ENCODE measurements at places on chromosomes 3 and 15.

DNA sequence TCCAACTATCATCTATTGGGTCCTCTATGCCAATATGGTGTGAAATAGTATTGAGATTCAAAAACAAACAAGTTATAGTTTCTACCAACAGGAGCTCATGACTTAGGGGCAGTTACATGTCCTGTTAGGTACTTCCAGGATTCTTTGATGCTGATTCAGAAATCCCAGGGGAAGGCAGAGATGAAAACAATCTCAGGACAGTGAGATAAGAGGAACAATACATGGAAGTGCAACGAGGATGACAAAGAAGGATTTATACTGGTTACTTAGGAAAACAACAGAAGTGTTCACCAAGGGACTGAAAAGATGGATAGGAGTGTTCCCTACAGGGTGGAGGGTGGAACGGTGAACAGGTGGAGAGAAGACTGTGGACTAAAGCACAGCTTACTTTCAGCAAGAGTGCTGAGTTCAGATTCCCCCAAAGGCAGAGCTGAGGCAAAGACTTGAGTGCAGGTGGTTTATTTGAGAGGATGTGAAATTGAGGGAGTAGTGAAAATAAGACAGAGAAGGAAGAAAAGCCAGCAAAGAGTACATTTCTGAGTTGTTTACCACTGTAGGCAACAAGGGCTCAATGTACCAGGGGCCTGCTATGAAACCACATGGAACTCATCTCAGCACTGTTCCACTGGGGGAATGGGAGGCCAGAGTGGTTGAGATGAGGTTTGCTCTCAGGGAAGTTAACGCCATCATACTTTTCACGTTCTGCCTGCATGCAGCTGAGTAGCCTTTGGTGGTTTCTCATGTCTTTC is 68.1 kb downstream of the TRIM69 start:
- no peak for DNase-seq

- DNase-seq = peak; percentile 3
Observed at GRCh38 chr3:5304789-5305683, 117.5 kb downstream of the EDEM1 start.

DNA sequence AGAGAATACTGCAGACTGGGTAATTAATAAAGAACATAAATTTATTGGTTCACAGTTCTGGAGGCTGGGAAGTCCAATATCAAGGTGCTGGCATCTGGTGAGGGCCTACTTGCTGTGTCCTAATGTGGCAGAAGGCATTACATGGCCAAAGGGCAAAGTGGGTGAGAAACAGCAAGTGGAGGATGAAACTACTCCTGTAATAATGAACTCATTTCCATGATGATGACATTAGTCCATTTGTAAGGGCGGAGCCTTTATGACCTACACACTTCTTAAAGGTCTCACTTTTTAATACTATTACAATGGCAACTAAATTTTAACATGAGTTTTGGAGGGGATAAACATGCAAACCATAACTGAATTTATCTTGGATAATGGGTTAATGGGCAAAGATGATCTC is 139.6 kb upstream of the SGO1 start:
- no peak for DNase-seq

GRCh38 chr3:42099020-42099765 is 8.0 kb downstream of the TRAK1 start:
- no peak for DNase-seq

GRCh38 chr3:50364573-50365079 is 5.3 kb upstream of the TMEM115 start:
- DNase-seq = no peak

DNA sequence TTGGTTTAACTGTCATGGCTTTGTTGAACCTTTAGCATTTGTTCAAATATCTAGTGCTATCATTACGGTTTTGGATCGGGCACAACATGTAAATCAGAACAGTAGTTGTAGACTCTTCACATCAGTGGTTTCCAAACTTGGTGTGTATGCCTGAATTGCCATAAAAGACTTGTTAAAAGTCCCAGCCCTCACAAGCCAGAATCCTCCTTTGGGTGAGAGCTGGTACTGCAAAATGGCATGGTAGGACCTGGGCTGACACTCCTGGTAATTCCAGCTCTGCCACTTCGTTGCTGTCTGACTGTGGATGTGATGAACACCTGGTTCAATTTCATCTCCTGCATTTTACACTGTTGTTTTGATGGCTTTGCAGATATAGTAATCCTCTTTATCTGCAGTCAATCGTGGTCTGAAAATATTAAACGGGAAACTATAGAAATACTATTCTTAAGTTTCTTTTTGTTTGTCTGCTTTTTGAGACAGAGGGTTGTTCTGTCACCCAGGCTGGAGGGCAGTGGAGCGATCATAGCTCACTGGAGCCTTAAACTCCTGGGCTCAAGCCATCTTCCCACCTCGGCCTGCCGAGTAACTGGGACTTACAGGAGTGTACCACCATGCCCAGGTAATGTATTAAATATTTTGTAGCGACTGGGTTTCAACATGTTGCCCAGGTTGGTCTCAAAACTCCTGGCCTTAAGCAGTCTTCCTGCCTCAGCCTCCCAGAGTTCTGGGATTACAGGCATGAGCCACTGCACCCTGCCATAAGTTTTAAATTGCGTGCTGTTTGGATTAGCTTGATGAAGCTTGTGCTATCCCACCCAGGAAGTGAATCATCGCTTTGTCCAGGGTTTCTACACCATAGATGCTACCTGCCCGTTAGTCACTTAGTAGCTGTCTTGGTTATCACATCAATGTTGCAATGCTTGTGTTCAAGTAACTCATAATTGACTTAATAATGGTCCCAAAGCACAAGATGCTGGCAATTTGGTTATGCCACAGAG is 61.6 kb downstream of the RAB7A start:
- DNase-seq = no peak

- DNase-seq = no peak
Observed at GRCh38 chr15:55770806-55771205, 27.9 kb upstream of the PRTG start.

- no peak for DNase-seq
Observed at GRCh38 chr3:78287085-78287484, 1247.2 kb downstream of the ROBO2 start.
